ENCODE measurements at places on chromosomes 6 and 20. TPM values are rescaled to one million over a fixed set of nuclear protein-coding genes. Genes with fewer than 3 reads are reported as not detected.

DNA sequence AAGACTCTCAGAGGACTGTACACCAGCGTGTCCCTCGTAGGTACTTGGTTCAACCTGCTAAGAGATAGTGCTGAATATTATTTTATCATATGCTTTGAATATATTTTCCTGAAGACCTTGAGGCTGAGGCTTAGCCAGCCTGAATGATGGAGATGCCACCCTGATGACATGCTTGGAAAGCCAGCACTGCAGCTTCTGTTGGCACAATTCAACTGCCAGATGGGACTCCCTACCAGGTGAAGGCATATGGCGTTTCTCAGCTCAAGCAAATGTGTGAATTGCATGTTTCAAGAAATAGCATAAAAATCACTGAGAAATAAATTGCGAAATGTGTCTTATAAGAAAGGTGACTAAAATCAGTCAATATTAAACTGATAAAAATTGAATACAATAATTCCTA lies 228.1 kb upstream of the CST7 start:
- no peak for DNase-seq

DNA sequence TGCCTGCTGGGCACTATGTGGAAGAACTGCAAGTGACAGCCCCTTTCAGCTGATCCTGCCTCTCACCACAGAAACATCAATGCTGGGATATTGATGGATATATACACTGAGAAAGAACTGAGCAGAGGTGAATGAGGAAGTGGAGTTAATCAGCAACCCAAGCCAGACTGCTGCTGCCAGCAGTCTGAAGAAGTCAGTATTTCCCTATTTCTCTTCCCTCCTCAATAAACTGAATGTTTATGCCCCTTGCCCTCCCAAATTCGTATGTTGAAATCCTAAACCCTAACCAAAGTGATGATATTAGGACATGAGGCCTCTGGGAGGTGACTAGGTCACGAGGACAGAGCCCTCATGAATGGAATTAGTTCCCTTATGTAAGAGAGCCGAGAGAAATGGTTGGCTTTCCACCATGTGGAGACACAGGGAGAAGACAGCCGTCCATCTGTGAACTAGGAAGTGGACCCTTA lies 76.3 kb downstream of the CDK19 start:
- no peak for DNase-seq

DNA sequence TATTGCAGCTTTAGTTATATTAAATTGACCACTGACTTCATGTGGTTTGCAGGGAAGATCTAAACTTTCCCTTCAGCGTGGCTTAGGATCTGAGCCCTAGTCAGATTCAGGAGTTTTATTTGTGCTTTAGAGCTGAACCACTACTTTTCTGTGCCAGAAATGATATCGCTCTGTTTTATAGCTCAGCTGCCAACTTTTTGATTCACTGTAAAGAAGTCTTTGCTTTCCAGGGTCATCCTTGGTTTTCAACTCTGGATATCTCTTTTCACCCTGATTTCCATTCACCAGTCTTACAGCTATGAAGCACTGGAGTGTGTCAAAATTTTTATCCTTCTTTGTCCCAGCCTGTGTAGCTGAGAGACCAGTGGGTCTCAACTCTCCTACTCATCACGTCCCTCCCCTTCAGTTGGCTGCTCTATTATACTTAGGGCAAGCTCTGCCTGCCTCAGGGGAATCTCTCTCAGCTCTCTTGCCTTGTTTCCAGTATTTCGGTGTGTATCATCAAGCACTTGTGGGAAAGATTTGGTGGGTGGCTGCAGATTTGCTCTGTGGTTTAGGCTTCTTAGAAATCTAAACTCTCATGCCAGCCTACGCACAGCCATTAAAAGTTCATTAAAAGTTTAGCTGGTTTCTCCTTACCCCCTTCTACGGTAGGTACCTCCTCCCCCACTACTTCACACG lies 425.5 kb downstream of the TENT5A start:
- DNase-seq = peak; percentile 71

DNA sequence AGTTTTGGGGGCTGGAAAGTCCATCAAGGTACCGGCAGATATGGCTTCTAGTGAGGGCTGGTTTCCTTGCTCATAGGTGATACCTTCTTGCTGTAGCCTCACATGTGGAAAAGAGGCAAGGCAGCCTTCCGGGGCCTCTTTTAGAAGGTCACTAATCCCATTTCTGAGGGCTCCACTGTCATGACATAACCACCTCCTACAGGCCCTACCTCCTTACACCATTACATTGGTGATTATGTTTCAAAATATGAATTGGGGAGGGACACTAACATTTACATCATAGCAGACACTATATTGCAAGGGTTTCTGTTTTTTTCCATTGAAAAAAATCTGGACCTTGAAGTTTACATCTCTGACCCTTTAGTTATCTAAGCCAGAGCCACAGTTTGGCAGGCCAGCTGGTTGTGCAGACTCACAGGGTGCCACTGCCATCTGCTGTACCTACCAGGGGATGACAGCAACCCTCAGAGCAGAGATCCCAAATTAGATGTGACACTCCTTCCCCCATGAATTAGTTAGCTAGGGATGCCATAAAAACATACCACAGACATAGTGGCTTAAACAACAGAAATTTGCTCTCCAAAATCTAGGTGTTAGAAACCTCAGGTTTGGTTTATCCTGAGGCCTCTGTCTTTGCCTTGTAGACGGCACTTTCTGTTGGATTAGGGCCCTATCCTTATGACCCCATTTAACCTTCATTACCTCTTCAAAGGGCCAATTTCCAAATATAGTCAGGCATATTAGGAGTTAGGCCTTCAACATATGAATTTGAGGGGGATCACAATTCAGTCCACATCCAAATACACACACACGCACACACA lies 166.4 kb upstream of the RNF217 start:
- DNase-seq = peak; percentile 25

DNA sequence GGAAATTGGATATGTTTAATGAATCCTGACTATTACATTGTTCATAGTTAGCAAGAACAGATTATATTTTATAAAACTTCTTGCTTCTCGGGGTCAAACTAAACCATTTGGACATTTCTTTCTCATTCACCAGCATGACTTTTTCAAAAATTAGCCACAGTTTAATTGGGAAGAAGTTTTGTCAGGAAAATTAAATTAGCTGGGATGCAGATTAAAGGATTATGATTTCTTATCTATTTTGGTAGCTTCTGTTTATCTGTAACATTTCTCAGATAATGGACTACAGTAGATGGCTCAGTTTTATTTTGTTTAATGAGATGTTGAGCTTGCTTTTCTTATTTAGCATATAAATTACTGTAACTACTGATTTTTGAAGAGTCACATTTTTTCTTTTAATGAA lies 26.4 kb upstream of the TMX4 start:
- no peak for DNase-seq

The CGA gene
- polyA plus RNA-seq = 8.9 TPM

GRCh38 chr6:49541936-49542335 lies 8.5 kb upstream of the C6orf141 start:
- no peak for DNase-seq
